Esophagus muscularis mucosa (tissue), 4 donors: ENCODE measurements at places on chromosomes 5 and 9. TPM values are rescaled to one million over a fixed set of nuclear protein-coding genes. Genes with fewer than 3 reads are reported as not detected.

PCDHGA7 gene
- 5.3 TPM for total RNA-seq

- DNase-seq: no peak
These were observed 81.6 kb downstream of the TLE1 start for GRCh38 chr9:81607593-81608288.

- no peak for DNase-seq
These were observed 65.0 kb downstream of the SLC1A1 start for GRCh38 chr9:4555236-4555635.

MAMDC4 gene
- 4.7 TPM for total RNA-seq

DNA sequence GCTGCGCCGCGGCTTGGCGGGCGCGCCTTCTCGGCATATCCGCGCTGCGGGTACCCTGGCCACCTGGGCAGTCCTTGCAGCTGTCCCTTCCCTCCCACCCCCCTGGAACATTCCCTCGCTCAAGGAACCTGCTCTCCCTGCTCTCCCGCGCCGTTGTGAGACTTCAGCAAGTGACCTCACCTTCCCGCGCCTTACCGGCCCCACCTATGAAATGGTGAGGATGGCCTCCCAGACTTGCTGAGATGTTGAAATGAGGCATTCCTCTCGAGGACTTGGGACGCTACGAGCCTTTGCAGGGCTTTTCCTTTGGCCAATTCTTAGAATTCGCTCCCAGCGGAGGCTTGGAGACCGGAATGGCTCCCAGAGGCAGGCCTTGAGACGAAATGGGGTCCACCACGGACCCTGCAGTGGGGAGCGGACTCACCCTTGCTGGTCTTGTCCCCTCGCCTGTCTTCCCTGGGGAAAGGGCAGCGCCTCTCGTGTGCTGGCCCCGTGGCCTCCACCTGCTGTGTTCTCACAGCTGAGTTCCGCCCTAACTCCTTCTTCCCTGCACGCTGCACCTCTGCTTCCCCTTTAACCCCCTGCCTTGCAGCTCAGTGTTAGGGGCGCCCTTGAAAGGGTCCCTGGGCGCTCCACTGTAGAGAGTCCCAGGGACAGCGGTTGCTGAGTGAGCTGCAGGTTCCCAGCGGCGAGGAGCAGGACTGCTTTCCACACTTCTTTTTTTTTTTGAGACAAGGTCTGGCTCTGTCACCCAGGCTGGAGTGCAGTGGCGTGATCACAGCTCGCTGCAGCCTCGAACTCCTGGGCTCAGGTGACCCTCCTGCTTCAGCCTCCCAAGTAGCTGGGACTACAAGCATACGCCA is 907 bp downstream of the HMCN2 start:
- no peak for DNase-seq

- no peak for DNase-seq
These were observed 211.3 kb downstream of the ARHGAP26 start for GRCh38 chr5:142981475-142981874.

DNA sequence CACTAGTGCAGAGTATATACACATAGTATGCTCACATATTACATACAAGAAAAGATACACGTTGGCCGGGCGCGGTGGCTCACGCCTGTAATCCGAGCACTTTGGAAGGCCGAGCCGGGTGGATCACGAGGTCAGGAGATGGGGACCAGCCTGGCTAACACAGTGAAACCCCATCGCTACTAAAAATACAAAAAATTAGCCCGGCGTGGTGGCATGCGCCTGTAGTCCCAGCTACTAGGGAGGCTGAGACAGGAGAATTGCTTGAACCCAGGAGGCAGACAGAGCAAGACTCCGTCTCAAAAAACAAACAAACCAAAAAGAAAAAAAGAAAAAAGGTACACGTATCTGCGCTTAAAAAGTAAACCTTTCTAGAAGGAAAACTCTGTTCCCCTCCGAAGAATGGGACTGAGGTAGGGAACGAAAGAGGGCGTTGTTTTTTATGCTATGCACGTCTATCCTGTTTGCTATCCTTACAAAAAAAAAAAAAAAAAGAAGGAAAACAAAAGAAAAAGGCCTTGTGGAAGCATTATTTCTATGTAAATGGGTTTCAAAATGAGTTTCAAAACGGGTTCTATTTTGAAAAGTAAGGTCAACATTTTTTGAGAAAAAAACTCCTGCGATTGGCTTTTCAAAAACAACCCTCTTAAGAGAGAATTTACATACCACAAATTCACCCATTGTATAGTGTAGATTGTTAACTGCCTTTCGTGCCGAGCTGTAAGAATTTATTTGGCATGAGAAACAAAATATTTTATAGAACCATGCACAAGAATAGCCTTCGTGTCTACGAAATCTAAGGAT is 1.2 kb downstream of the AK3 start:
- DNase-seq: no peak

GFI1B gene
- total RNA-seq: not detected

- no peak for DNase-seq
These were observed 4.5 kb downstream of the PURA start for GRCh38 chr5:140118302-140118936.

DNA sequence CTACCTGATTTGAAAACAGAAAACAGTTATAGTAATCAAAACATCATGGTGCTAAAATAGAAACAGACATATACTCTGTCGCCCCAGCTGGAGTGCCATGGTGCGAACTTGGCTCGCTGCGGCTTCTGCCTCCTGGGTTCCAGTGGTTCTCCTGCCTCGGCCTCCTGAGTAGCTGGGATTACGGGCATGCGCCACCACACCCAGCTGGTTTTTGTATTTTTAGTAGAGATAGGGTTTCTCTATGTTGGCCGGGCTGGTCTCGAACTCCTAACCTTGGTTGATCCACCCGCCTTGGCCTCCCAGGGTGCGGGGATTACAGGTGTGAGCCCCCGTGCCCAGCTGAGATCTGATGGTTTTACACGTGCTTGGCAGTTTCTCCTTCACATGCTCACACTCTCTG is 495.9 kb downstream of the ANXA1 start:
- no peak for DNase-seq

FSD1L gene
- total RNA-seq: 5.4 TPM

DNA sequence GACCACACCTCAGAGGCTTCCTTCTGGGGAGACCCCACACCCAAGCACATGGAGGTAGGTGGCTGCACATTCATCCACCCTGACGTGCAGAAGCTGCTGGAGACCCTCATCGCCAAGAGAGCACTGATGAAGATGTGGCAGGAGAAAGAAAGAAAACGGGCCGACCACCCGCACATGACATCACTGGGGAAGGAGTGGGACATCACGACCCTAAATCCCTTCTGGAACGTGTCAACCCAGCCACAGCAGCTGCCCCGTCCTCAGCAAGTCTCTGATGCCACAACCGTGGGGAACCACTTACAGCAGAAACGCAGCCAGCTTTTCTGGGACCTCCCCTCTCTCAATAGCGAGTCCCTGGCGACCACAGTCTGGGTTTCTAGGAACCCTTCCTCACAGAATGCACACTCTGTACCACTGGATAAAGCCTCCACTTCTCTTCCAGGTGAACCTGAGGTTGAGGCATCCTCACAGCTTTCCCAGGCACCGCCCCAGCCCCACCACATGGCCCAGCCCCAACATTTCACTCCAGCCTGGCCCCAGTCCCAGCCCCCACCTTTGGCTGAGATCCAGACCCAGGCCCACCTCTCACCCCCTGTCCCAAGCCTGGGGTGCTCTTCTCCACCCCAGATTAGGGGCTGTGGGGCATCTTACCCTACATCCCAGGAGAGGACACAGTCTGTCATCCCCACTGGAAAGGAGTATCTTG is 3.0 kb downstream of the SPATA31E1 start:
- DNase-seq: peak; percentile 84

DNA sequence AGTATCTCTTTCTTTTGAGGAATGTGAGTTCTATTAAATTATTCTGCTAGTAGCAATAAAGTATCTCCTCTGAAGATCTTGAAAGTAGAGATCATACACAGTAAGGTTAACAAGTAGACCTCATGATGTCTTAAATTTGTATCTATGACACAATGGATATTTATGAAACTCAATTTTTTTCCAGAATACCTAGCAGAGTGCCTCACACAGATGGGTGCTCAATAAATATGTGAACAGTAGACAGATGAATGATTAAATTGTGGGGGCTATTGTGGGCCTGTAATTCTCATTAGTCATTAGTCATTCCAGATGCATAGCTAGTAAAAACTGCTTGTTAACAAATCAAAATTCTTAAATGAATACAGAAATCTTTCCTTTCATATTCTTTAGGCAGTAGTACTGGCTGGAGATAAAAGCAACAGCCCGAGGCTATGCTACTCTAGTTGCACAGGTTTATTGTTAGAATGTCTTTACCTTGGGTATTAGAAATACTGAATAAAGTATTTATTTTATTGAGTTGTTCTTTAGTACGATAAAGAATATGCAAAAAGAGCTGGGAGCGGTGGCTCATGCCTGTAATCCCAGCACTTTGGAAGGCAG is 22.0 kb downstream of the CHD1 start:
- no peak for DNase-seq

DNA sequence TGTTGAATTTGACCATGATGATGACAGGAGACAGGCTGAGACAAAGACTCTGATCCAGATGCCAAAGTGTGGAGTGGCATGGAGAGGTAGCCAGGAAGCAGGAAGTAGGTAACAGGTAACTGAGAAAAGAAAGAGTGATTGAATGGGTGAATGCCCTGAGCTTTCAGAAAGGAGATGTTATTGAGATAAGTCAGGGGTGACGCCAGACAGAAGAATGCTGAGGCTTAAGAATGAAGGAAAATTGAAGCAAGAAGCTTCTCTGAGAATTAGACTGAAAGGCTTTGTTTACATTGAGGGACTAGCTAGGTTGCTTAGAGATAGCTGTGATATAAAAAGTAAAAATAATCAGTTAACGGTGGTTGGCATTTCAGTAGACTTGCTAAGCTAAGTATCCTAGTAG is 165.7 kb downstream of the PSAT1 start:
- no peak for DNase-seq

F2RL2 gene
- 7.1 TPM for total RNA-seq

- DNase-seq: no peak
These were observed 8.2 kb downstream of the PBX3 start for GRCh38 chr9:125755340-125755739.

TIGD6 gene
- total RNA-seq: 3.0 TPM

CMYA5 gene
- 4.6 TPM for total RNA-seq

NR2F1-AS1 gene
- 22.8 TPM for total RNA-seq

DNA sequence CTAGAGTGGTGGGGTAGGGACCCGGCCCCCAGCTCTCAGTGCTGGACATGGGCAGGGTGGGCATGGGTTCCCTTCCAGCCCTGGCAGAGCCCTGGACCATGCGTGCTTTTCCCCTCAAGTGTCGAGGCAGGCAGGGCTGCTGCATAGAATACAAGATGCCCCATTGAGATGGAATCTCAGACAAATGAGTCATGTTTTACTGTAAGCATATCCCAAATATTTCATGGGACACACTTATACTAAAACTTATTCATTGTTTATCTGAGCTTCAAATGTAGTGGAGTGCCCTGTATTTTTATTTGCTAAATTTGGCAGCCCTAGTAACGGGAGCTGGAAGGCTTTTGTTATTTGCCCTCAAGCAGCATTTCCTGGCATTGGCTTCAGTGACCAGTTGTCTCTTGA is 3.2 kb upstream of the RNU6ATAC start:
- no peak for DNase-seq

MED27 gene
- 19.7 TPM for total RNA-seq
